ENCODE measurements at places on chromosomes 5 and 9.

- peak; percentile 15 for DNase-seq
These were observed 27.6 kb downstream of the ZNF622 start for GRCh38 chr5:16437977-16438376.

GRCh38 chr9:123395276-123395688 is 39.3 kb downstream of the CRB2 start:
- no peak for DNase-seq

DNA sequence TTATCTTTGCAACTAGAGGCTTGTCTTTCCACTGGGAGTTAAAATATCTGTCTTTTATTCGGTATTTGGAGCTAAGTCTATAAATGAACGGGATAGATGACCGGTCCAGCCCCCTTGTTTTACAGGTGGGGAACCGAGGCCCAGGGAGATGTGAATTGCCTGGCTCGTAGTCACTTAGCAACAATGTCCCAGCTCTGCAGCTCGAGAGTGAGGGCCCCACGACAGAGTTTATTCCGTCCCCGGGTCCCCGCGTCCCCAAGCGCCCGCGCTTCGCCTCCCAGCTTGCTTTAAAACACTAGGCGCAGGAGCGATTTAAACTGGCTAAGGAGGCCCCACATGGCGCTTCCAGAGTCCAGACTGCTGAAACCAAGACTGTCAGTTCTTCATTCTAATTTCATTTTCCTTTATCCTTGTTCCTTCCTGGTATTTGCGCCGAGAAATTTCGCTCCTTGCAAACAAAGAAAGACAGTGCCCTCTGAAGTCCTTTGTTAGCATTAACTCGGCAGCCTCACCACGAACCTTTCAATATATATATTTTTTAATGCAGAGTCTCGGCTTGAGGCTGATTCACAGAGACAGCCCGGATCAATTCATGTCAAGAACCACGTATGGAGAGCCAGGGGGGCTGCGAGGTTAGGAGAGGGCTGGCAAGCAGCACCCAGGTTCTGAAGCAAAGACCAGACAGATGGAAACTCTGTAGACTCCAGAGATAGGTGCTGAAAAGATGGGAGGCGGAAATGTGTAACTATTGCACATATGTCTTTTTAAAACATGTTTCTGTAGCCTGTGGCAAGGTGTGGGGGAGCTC is 1.4 kb upstream of the ENC1 start:
- DNase-seq: no peak

GRCh38 chr5:176897263-176897662 is 1.9 kb downstream of the HK3 start:
- no peak for DNase-seq

DNA sequence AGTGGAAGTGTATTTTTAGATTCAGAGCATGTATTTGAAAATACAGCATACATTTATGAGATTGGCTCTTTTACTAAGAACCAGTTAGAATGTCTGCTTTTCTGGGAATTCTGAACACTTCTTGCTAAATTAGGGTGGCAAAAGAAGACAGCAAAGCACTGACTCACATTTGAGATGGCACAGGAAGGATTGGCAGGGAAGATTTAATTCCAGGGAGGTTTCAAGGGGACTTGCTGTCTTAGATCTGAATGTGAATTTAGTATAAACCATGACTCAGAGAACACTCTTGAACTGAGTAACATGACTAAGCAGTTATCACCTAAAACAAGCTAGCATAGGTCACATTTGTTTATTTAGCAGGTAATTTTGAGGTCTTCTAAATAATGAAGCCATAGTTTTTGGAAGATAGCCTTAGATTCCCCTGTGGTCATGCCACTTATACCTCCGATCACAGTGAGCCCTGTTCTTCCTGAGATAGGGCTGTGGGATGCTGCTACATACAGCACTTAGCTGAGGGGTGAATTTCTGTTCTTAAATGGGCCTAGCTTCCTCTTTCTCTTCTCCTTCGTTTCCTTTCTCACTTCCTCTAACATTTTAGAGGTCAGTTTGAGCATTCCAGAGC is 173.8 kb downstream of the PCSK1 start:
- no peak for DNase-seq

DNA sequence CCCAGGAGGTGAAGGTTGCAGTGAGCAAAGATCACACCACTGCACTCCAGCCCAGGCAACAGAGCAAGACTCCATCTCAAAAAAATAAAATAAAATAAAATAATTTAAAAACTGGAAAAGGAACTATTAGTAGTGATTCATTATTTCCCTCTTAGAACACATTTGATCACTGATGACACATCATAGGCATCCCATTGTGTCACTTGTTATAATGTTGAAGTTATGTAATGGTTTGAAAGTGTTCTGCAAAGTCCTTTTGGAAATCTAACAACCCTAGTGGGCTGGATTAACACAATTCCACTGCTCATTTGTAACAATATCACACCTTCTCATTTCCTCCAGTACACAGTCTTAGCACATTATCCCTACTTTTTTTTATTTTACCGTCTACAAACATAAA is 81.8 kb upstream of the LMNB1 start:
- no peak for DNase-seq

DNA sequence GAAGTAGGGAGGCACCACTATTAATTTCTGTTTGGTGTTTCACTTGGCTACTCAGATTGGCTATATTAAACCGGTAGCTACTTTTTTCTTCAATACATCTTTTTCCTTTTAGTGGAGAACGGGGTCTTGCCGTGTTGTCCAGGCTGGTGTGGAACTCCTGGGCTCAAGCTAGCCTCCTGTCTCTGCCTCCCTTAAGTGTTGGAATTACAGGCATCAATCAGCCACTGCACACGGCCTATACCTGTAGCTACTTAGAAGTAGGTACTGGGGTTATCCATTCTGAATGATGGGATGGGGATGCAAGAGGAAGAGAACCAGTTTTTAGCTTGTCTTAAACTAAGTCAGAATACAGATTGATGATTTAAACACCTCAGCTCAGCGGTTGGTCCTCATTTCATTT is 1.7 kb downstream of the UBE2D2 start:
- no peak for DNase-seq

DNA sequence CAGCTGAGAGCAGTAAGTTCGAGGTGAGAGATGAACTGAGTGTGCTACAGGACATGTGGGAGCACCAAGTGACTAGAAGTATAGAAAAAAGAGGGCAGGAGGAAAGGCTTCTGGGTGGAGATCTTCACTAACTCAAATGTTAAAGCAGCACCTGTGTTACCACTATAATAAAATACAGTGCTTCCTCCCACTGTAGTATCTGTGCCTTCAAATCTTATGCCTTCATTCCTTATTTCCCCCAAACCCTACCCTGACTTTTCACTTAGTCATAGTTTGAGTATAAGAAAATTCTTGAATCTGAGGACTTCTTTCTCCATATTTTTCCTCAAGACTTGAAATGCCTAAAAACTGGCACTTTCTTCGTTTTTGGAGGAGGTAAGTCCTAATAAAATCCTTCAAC is 61.8 kb downstream of the ALDH1A1 start:
- no peak for DNase-seq

GRCh38 chr9:115469841-115470240 is 351.9 kb upstream of the TNC start:
- DNase-seq: no peak

GRCh38 chr9:107453479-107453878 is 36.1 kb downstream of the KLF4 start:
- DNase-seq: no peak

GRCh38 chr5:75325242-75325641 is 11.8 kb upstream of the HMGCR start:
- no peak for DNase-seq

DNA sequence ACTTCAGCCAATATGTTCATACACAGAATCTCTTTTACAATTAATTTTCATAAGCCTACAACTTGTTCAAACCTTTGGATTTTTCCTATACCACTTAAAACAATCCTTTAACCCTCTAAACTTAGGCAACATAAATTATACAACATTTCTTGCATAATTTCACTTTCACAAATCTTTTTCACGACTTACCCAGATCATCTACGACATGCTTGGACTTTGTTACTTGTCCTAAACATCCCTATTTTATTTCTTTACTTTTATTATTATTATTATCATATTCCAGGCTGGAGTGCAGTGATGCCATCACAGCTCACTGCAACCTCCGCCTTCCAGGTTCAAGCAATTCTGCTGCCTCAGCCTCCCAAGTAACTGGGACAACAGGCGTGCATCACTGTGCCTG is 68.0 kb downstream of the CACNA1B start:
- DNase-seq: no peak

DNA sequence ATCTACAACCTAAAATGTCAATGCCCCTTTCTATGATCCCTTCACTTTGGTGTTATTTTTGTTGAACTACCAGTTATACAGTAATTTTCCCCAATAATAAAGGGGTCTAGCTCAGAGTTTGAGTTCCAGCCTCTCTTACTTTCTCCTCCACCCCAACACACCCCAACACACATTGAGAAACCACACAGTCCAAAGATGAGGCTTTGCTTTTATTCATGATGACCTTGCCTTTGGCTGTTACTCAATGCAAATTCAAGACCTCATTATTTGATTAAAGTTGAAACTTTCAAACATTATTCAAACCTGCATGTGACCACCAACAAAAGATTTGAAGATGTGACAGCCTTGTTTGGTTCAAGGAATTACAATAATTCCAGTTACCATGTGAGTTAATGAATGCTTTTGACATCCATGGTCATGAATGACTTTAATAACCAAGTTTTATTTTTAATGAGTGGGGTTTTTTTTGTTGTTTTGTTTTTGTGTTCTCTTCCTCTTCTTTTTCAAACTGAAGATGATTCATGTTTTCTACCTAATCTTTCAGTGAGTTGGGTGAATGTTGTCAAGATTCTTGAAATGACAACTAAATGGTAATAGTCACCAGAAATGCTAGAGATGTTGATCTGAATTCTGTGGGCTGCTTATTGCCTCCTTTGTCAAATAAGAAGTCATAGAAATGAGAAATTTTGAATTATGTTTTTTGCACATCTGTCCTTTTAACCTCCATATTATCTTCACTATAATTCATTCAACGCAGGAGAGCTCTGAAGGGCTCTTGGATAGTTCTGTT is 106.0 kb downstream of the HACD4 start:
- DNase-seq: no peak

- DNase-seq: peak; percentile 83
These were observed 2.0 kb downstream of the CD74 start for GRCh38 chr5:150410524-150411244.

DNA sequence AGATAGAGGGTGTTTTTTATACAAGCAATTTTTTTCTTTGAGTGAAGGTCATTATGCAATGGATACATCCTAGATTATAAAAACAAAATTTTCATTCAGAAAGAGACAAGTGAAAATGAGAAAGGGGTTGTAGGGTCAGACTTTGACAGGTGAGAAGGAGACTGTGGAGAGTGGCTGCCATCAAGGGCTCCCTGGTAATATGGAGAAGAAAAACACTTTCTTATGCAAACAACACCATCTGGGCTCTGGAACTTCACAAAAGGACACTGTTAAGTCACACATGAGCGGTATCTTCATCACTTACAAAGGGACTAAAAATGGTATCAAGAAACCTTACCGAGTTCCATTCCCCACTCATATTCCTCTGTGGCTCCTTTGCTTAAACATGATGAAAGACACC is 23.5 kb downstream of the C7 start:
- DNase-seq: no peak

GRCh38 chr5:67037171-67037570 is 159.4 kb downstream of the CD180 start:
- DNase-seq: no peak

DNA sequence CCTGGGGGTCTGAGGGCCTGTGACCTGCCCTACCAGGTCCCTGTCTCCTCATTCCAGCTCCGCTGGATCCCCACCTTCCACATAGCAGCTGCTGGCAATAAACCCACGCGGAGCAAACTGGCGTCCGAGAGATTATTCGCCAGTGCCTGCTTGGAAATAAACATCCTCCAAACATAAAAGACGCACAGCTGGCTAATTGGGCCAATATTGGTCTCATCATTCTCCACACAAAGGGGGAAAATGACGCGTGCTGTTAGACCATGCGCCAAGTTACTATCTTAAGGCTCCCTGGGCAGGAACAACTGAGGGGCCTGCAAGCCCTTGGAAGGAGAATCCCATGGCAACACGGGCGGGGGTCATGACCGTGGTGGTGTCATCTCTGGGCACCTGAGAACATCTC is 73.3 kb upstream of the SARDH start:
- no peak for DNase-seq

DNA sequence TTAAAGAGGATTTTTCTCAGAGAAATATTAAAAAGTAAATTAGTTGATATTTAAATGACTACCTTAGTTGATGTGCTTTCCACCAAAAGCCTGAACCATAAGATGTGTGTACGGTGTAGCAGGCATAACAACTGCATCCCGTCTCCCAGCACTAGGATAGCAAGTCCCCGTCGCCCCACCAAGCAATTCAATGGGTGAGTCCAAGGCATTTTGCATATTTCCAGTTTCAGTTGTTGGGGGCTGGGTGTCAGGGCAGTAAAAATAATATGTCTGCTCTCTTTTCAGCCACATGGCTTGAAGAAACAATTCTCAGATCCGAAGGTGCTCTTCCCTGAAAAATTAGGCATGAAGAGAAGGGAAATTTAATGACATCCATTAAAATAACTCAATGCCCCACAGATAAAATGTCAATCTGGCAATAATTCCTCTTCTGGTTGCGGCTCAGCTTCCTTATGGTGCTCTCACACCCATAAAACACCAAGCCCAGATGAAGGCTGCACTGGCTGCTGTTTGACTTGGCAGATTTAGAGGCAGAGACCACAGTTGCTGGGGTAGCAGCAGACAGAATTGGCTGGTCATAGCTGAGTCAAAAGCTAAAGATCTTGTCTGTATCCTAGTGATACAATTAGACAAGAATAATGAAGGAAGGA is 124.4 kb upstream of the ADCY2 start:
- no peak for DNase-seq

DNA sequence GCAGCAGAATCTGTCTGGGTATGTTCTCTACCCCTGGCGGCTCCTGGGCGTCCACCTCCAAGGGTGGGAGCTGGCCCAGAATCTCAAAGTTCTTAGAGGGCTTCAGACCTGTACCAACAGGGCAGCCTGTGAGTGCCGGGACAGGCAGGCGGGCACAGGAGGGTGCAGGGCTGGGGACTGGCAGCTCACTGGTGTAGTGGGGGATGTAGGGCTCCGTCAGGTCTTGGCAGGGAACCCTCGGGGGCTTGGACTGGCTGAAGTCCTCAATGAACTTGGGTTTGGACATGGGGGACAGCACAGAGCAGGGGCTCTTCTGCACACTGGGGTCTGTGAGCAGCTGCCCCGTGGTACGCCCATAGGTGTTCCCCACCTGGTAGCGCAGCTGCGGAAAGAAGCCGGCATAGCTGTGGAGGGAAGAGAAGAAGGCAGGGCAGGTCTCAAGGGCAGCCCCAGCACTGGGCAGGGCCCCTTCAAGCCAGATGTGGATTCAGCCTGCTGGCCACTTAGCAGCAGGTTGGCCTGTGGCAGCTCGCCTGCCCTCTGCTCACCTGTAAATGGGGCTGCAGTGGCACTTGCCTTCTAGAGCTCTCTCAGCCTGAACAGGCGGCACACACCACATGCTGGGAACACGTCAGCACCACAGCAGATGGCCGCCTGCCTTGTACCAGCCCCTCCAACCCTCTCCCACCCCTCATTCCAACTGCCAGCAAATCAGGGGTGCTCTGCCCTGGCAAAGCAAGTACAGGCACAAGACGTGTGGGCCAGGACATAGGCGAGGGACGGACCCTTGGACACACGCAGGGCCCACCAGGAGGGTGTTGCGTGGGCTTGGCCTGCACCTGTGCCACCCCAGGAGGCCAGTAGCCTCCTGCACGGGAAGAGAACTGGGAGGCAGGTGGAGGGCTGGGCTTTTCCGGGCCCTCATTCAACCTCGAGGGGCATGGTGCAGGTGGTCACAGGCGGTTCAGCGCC is 4.6 kb downstream of the TUBB4B start:
- no peak for DNase-seq
